Cerebellar nuclear complex (tissue), 1 donor: ENCODE measurements at places on chromosomes 3 and 15.

DNA sequence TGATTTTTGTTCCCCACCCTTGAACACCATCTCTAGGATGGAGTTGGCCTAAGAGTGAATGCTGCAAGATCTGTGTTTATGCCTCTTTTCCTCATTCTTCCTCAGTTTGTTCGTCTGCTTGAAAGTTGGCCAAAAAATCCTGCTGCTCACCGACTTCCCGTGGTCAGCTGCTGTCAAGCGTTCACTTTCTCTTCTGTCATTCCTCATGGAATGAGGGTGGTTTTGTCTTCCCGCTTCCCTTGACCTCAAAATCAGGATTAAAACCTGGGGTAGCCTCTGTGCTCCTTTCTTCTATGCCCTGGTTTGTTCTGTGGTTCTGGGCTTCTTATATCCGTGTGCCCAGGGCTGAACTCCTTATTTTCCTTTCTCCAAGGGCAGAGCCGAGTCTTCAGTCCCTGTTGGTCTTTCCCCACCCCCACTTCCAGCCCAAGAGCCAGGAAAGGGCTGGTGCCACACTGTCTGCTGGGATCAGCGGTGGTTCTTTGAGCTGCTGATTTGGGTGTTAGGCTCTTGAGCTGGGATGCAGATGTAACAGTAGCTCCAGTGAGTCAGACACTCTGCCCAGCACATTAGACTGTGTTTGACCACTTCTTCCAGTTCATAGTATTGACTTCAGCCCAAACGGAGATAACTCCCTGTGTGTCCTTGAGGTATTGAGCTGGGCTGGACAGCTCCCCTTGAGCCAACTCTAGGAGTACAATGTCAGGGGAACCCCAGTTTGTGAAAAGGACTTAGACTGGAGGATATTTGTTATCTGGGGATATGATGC, 2.3 kb downstream of the SERF2 start:
- no peak for DNase-seq

DNA sequence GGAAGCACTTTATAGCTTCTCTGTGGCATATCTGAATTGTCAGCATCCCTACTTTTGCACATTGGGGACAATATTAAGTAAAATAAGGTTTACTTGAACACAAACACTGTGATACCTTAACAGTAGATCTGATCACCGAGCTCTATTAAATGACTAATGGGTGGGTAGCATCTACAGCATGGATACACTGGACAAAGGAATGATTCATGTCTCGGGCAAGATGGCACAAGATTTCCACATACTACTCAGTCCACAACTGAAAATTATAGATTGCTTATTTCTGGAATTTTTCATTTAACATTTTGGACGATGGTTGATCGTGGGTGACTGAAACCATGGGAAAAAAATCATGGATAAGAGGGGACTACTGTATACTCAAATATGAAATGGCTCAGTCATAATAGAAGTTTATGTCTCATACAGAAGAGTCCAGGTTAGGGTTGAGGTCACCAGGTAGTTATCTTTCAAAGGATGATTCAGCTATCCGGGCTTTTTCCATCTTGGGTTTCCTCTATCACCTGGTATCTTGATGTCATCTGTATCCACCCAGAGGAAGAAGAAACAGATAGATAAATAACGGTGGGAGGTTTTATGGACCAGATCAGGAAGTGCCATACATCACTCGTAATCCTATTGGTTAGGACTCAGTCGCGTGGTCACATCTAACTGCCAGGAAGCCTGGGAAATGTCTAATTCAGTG, 320.0 kb upstream of the RARB start:
- DNase-seq: no peak

DNA sequence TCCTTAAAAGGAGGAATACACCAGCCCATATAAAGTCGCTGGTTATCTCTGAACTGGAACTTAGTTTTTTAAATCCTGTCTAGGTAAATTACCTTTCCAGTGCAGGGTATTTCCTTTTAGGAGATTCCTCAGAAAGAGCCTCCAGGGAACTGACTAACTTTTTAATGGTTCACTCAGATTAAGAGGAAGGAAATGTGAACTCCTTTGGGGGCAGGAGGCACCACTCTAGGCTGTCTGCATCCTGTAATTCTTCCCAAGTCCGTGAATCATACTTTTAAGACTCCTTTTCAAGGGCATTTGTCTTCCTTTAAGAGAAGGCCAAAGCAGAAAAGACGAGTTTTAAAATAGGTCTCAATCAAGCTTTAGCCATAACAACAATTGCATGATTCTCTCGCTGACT, 871.2 kb upstream of the NR2F2 start:
- DNase-seq: no peak

DNA sequence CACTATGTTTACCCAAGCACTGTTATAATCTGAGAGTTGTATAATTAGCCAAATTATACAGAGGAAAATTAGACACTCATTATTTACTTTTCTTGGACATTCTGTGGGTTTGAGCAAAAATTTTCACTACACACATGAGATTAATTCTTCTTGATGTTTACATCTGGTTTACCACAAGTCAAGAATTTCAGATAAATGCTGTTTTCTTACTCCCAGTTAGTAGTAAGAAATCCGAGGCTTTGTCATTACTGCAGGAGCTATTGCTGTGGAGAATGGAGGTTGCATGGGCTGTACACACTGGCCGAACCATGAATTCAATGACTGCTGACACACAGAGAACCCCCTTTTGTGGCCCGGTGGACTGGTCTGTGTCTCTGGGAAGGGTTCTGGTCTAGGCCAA, 207.7 kb upstream of the CFAP20DC start:
- no peak for DNase-seq

DNA sequence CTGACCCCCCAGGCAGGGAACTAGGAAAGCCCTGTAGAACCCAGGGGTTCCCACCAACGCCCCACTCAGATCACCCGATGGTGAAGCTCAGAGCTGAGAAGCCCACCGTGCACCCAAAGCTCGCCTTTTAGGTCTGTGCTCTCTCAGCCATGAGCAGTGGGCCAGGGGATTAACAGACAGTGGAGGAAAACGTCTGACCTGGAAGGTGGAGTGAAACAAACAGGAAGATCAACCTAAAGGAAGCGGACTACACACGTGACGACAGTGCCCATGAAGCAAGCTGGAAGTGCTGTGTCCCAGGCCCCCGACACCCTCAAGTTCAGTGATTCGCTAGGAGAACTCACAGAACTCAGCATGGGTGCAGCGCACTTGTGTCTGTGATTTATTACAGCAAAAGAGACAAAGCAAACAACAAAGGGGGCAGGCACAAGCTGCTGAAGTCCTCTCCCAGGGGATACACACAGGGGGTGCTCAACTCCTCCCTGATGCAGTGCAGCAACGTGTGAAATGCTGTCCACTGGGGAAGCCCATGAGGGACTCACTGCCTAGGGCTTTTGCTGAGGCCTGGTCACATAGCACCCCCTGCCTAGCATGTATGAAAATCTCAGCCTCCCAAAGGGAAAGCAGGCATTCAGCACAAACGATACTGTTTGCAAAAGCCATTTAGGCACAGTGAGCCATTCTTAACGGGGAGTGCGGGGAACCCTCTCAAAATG, 43.5 kb downstream of the CFAP92 start:
- DNase-seq: no peak

DNA sequence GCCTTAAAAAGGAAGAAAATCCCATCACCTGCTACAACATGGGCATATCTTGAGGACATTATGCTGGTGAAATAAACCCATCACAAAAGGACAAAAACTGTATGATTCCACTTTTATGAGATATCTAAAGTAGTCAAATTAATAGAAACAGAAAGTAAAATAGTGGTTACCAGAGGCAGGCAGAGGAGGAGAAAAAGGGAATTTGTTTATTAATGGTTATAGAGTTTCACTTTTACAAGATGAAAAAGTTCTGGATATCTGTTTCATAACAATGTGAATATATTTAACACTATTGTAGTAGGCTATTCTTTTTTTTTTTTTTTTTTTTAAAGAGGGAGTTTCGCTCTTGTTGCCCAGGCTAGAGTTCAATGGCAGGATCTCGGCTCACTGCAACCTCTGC, 40.4 kb downstream of the DPH3 start:
- DNase-seq: no peak

- DNase-seq: no peak
These were observed 51.6 kb upstream of the THUMPD3 start for GRCh38 chr3:9311228-9311627.

- DNase-seq: no peak
These were observed 80.3 kb upstream of the IGSF10 start for GRCh38 chr3:151541178-151541577.

- DNase-seq: no peak
These were observed 599.4 kb downstream of the ZIC1 start for GRCh38 chr3:148008591-148008990.

DNA sequence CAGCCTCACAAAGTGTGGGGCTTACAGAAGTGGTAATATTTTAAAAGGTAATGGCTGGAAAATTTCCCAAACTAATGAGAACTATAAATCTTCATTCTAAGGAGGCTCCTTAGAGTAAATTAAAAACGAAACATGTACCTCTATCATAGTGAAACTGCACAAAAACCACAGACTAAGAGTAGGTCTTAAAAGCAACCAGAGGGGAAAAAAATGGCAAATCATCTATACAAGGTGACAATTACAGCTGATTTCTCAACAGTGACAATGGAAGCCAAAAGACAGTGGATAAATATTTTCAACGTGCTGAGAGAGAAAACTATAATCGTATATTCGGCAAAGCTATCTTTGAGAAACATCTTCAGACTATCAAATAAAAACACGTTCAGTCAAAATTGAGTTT, 20.6 kb downstream of the HEG1 start:
- DNase-seq: no peak

DNA sequence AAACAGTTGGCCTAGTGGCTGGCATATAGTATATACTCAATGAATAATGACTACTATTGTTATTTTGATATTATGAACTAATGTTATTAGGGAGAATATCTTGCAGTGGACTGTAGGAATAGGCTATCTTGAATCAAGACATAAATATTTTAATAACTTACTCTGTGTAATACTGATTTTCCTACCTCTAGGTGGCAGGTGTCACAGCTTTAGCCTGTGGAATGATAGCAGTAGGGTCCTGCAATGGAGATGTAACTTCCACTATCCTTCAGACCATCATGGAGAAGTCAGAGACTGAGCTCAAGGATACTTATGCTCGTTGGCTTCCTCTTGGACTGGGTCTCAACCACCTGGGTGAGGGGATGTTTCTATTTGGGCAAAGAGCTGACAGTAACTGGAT, 6.5 kb downstream of the PSMD2 start:
- no peak for DNase-seq

- DNase-seq: no peak
These were observed 47.4 kb downstream of the UACA start for GRCh38 chr15:70715840-70716485.

DNA sequence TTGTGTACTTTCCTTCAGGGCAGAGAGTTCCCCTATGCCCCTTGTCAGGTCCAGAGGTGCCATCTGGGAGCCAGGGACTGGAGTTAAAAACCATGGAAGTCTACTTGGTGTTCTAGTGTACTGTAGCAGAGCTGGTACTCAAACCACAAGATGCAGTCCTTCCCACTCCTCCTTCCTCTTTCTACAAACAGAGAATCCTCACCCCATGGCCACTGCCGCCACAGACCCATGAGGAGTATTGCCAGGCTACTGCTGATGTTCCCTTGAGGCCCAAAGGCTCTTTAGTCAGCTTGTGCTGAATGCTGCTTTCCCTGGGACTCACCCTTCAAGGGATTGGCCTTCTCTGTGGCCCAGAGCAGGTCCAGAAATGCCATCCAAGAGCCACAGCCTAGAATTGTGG, 229.2 kb upstream of the ZPLD1 start:
- no peak for DNase-seq

- no peak for DNase-seq
These were observed 128.3 kb upstream of the BHLHE40 start for GRCh38 chr3:4850928-4851265.
